RWPE2 (cell line): ENCODE measurements at places on chromosomes 11 and 22.

GRCh38 chr11:35261197-35261596 lies 122.2 kb downstream of the CD44 start:
- DNase-seq: no peak

- DNase-seq: no peak
Observed at GRCh38 chr22:38338772-38339379, 21.6 kb upstream of the CSNK1E start.

DNA sequence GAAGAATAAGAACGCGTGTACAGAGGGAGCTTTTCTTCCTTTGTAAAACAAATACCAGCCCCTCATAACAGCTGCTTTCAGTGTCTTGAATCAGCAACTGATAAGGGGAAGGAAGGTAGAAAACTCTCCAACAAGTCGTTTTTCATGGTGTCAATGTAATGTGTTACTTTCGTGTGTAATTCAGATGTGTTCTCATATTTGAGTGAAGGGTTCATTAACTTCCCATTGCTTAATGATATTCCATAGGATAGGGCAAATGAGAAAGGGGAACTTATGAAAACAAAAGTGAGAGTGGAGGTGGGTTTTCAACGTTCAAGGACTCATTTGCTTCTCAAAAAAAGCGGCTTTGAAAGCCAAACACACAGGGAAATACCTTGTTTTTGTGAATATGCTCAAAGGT lies 452.1 kb downstream of the NTM start:
- DNase-seq: no peak

GRCh38 chr11:105492010-105492409 lies 117.9 kb upstream of the GRIA4 start:
- DNase-seq: no peak

GRCh38 chr11:67276781-67277230 lies 10.5 kb downstream of the GRK2 start:
- DNase-seq: no peak

GRCh38 chr11:74417379-74417804 lies 19.2 kb upstream of the PGM2L1 start:
- no peak for DNase-seq

- DNase-seq: peak; percentile 17
Observed at GRCh38 chr11:2691355-2691761, 8.4 kb downstream of the KCNQ1OT1 start.
